Cardiac septum (tissue), 1 donor: ENCODE measurements at places on chromosomes 5 and 9. TPM values are rescaled to one million over a fixed set of nuclear protein-coding genes. Genes with fewer than 3 reads are reported as not detected.

The FOXI1 gene
- not detected for total RNA-seq

The COL15A1 gene
- 49.4 TPM for total RNA-seq

The OR1J1 gene
- total RNA-seq, result not detected

The C5orf52 gene
- total RNA-seq, result not detected

The SHOC1 gene
- total RNA-seq, result not detected

The PCDHGB6 gene
- total RNA-seq, result 11.9 TPM

The GLRA1 gene
- total RNA-seq, result not detected

The ADAMTS19 gene
- 0.40 TPM for total RNA-seq
